Activated CD8-positive, alpha-beta memory T cell treated with anti-CD3 and anti-CD28 coated beads, Interleukin-2, amount 10 ng/mL, durations not matched to agents 7 days and 5 days (primary cell): ENCODE measurements at places on chromosomes 6 and 20. TPM values are rescaled to one million over a fixed set of nuclear protein-coding genes. Genes with fewer than 3 reads are reported as not detected.
A peak's percentile ranks its signal among the peaks of the same experiment; 100 is the strongest.

DNA sequence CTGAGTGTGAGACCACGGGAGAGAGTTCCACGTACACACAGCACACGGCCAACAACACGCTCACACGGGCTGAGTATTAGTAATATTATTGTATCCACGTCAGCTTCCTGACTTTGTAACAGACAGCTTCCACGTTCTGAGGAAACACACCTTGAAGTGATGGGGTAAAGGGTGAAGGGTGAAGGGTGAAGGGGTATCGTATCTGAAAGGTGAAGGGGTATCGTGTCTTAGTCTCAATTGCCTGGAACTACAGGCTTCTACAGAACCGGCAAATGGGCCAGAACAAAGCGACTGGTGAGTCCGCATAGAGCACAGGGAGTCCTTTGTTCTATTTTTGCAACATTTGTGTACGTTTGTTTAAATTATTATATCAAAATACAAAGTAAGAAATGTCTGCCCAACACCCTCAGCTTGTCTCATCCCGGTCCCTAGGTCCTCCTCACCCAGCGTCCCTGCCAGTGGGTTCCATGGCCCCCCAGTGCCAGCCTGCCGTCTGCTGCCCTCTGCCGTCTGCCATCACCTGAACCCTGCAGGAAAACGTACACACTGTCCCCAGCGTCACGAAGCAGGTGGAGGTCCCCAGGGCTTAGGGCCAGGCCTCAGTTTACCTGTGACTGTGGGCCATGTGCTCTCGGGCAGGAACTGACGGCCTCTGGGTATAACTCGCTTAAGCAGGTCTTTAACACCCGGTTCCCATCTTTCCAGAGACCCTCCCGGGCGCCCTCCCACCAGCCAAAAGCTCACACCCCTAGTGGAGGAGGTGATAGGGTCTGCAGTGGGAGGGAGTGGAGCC lies 4.4 kb upstream of the HELZ2 start:
- no peak for DNase-seq

DNA sequence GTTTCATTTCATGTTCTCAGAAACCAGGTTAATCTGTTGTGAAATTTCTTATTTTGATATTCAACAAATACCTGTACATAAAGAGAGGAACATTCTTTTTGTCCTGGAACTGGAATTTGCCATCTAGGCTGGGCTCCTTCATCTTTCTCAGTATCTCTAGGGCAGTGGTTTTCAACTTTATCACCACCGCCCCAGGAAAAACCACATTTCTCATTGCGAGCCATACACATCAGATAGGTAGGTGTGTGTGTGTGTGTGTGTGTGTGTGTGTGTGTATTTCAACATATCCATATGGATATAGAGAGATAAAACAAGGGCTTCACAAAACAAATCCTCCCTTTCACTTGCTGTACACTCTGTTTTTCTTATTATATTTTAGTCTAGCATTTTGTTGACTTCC lies 24.1 kb downstream of the BFSP1 start:
- DNase-seq, result peak; percentile 55

MPIG6B gene
- total RNA-seq, result 0.33 TPM

- no peak for DNase-seq
Measured at GRCh38 chr6:31172973-31173384, 2.5 kb upstream of the POU5F1 start.

GRCh38 chr6:166515072-166515810 lies 71.2 kb downstream of the RAMACL start:
- no peak for DNase-seq

GRCh38 chr20:8427419-8428040 lies 295.5 kb downstream of the PLCB1 start:
- DNase-seq, result no peak

THBD gene
- not detected for total RNA-seq

DNA sequence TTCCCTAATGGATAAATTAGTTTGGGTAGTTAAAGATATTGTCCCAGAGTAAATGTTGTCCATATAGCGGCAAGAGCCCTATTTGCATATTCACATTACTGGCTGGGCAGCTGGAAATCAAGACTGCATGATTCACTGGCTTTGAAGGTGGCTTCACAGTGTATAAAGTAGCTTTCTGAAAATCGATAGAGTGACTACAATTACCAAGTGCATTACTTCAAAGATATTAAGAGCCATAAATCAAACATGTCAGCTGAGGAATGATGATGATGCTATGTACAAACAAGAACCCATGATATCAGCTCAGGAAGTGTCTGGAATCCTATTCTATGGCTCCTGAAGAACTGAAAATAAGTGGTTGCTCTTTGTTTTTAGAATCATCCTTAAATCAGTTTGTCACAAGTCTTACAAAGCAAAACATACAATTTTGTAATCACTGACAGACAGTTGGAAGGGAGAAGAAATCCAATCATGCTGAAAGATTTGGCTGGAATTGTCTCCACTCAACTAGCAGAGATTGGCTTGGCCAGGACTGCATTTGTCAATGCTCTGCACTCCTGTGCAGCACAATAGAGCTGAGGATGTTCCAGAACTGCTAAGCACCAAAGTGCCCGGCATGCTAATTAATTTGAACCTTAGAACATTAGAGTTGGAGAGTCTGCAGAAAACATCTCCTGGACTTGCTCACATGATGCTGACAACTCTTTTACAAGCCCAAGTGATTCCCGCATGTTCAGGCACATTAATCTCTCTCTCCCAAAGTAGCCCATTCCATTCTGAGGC lies 77.9 kb upstream of the B3GAT2 start:
- DNase-seq, result no peak

- DNase-seq, result no peak
Measured at GRCh38 chr6:148565321-148565926, 181.4 kb upstream of the UST start.

GRCh38 chr6:40556023-40556422 lies 31.1 kb downstream of the LRFN2 start:
- no peak for DNase-seq

- DNase-seq, result no peak
Measured at GRCh38 chr6:10580570-10580969, 59.4 kb downstream of the GCNT2 start.

DNA sequence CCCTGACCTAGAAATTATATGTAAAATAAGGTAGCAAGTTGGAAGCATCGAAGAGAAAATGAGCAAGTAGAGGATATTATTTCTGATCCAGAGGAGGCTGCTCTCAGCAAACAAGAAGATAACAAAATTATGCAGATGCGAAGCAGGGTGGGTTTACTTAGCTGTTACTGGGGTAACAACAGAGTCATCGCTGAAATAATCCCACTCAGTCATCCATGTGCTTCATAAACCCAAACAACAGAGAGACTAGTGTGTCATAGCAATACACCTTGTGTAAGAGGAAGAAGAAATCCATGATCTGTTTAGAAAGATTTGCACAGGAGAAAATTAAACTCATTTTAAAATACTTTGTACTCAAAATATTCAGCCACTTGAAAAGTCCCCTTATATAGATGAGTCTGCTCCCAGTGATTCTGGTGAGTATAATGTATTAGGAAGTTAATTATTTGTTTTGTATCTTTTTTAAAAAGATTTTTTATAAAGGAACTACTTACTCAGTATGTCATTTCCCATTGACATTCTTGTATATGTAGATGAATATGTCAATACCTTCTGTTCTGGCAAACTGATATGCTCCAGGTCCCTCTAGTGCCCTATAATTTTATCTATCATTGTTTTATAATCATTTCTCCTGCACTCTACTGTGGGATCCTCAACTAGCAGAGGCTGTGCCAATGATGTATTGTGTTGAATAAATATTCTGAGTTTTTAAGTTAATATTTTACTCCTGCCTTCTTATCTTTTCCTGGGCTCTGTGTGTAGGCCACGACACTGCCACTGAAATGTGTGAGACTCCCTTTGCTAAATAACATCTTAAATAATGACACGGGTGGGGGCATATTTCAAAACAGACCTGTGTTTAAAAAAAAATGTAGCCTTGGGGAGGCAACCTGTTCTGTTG lies 8.6 kb upstream of the HIVEP2 start:
- no peak for DNase-seq
